ENCODE measurements at places on chromosomes 6 and 20. TPM values are rescaled to one million over a fixed set of nuclear protein-coding genes. Genes with fewer than 3 reads are reported as not detected.

DNA sequence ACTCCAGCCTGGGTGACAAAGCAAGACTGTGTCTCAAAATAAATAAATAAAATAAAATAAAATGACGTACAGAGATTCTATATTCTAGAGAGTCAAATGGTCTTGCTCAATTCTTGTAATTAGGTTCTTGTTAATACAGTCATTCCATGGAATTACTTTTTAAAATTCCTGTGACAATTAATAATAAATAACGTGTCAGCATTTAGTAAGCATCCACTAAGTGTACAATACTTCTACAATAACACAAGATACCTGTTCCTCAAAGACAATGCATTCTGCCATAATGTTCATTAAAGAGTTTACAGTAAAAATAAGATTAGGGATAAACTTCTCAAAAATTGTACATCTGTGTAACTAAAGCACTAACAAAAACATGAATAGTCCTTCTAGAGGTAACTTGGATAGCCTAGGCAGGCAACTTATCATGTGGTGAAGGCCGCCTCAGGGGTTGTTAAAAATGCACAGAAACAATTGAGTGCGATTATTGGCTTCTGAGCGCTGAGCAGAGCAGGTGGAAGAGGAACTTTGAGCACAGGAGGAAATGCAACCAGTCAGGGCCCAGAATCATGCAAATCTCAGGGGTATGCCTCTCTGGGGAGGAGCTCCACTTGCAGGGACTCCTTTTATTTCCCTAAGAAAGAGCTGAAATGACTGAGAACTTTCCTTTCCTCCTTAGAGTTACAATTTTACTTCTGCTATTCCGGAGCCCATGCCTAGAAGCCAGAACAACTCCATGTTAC is 37.1 kb downstream of the QRSL1 start:
- no peak for DNase-seq

- DNase-seq: no peak
These were observed 258.9 kb downstream of the KIF16B start for GRCh38 chr20:16314320-16314719.

Gene ECT2L
- not detected for total RNA-seq

Gene VSX1
- not detected for total RNA-seq

DNA sequence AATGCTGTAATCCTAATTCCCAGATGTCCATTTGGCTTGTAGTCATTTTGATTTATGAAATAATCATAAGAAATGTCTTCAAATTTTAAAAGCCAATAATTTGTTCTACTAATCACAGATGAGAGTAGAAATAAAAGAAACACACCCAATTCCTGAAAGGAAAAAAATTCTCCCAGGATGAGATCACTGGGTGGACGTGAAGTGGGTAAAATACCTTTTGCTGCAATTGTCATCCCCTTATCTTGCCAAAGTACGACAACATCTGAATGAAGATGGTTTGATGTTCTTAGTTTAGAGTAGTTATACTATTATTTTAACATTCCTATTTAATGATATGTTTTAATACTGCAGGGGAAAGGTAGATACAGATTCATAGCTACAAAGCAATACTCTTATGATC is 33.7 kb downstream of the MTHFD1L start:
- DNase-seq: no peak

Gene PPIL6
- 0.58 TPM for total RNA-seq

Gene PNPLA1
- 0.53 TPM for total RNA-seq

DNA sequence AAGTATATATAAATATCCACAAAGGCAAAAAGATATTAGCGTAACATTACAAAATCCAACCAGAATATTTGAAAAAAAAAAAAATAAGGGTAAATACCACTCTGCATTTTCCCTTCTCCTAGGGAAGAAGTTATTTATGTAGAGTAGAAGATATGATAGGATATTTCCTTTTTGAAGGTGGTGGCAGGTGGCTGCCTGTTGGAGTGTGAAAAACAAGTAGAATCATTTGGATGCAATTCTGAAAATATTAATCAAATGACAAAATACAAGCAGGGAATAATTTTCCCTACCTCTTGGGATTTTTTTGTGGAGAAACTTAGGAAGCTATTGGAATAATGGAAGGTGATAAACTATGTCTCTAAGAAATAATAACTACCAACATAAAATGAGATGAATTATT is 62.5 kb upstream of the OGFRL1 start:
- DNase-seq: no peak

DNA sequence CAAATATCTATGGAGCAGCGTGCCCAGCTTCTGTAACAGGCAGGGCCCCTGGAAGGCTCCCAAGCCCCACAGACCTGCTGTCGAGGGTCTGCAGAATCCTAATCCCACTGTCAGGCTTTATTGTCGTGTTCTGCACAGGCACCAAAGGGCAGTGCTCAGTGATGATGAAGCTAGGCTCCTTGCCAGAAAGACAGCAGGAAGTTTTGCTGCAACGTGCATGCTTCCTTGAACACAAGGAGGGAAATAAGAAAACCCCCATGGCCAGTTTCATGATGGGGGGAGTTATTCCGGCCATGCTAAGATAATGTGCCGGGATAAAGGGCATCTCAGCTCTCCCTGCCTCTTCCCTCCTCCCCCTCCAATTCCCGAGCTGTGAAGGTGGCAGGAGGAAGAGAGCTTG is 109.4 kb upstream of the KCNG1 start:
- DNase-seq: peak; percentile 78

All from left colon (tissue), 2 donors.